ENCODE measurements at places on chromosomes 16 and 17. TPM values are rescaled to one million over a fixed set of nuclear protein-coding genes. Genes with fewer than 3 reads are reported as not detected.

The TSPOAP1 gene
- polyA plus RNA-seq = 70.8 TPM

The HOXB1 gene
- 0.83 TPM for polyA plus RNA-seq

The KRT27 gene
- not detected for polyA plus RNA-seq

The RAMP2 gene
- polyA plus RNA-seq = 113 TPM

The MGRN1 gene
- polyA plus RNA-seq = 52.3 TPM

The EPX gene
- 1.3 TPM for polyA plus RNA-seq

All from renal pelvis (tissue), 12 donors.